Activated T-helper 1 cell treated with Interleukin-2 at 50 U/mL for 16 hours (primary cell): ENCODE measurements at places on chromosomes 12 and 14.

DNA sequence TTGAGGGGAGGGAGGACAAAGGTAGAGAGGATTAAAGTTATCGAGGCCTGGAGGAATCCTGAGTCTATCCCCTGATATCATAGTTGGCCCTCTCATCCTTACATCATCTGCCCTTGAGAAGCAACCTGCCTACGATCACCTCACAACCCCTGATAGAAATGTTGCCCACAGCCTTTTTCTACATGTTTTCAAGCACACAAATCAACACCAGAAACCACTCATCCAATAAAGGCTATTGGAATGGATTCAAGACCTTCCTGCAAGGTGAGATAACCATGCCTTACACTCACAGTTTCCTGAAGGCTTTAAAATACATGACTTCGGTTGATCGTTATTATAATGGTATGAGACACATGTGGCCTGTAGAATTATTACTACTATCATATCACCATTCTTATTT, 175.7 kb upstream of the EGLN3 start:
- DNase-seq, result no peak

DNA sequence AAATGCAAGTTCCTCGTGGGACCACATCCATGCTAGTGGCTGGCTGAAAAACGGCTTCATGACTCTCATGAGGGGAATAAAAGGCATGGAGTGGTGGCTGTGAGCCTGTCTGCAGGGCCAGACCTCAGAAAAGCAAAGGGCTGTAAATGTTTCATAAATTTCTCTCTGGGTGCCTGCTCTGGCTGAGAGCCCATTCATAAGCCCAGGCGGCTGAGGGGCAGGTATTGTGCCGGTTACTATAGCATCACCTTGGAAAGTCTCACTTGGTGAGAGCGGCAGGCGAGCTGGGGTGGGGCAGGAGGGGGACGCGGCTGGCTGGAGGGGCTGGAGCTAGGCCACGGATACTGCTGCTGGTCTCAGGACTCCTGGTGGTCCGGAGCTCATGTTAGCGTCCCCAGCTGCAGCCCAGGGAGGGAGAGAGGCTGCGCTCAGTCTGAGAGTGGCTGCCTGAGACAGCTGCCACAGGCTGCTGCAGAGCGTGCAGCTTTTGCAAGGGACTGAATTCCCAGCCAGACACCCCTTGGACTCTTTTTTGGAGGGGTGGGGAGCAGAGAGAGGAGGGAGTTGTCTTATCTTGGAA, at the start of gene SLC17A8:
SLC17A8 (plus strand) TSS at position 431 of the 580 bp plus-strand sequence. CDS start 318 bp downstream, outside the sequence.
- no peak for DNase-seq

GRCh38 chr12:124457287-124458219, 109.9 kb downstream of the NCOR2 start:
- DNase-seq, result peak; percentile 19

- no peak for DNase-seq
These were observed 16.9 kb upstream of the TMEM132C start for GRCh38 chr12:128250096-128250495.

- no peak for DNase-seq
These were observed 282.5 kb upstream of the TMPO start for GRCh38 chr12:98232753-98233390.

GRCh38 chr12:117192057-117192456, 1.8 kb upstream of the FBXO21 start:
- no peak for DNase-seq

DNA sequence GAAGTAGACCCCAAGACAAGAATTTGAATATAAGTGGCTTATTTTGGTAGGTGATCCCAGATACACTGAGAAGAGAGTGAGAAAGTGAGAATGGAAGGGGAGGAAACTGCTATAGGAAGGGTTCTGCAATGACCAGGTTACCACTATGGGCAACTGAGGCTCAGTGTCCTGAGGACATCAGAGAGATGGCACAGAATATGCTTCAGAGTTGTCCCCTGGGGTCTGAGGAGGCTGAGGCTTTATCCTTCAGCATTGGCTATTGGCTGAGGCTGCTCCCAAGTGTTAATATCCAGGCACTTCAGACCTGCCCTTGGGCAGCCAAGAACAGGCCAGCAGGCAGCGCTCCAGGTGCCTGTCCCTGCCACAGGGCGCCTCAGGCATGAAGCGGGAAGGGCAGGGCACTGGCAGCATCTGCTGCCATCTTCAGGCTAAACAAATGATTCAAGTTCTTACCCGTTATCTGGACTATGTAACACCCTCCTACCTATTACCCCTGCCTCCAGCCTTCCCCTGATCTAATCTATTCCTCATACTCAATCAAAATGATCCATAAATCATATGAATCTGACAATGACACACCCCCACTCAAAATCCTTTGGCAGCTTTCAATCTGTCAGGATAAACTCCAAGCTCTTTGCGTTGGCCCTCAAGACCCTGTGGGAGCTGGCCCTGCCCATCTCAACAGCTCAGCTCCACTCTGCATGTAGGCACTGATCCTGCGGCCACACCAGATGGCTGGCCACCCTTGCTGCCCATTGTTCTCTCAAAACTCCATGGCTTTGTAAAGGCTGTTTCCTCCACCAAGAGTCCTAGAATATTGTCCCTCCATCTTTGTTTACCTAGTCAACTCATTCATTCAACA, 42.4 kb downstream of the CKAP4 start:
- DNase-seq, result no peak

GRCh38 chr12:52313461-52313860, 7.7 kb downstream of the KRT83 start:
- DNase-seq, result no peak

- no peak for DNase-seq
These were observed 50.5 kb downstream of the PLEKHA5 start for GRCh38 chr12:19179986-19180385.

GRCh38 chr12:94609917-94610443, 40.4 kb downstream of the TMCC3 start:
- no peak for DNase-seq

GRCh38 chr14:106803379-106803778, 1277.0 kb downstream of the TMEM121 start:
- DNase-seq, result no peak

DNA sequence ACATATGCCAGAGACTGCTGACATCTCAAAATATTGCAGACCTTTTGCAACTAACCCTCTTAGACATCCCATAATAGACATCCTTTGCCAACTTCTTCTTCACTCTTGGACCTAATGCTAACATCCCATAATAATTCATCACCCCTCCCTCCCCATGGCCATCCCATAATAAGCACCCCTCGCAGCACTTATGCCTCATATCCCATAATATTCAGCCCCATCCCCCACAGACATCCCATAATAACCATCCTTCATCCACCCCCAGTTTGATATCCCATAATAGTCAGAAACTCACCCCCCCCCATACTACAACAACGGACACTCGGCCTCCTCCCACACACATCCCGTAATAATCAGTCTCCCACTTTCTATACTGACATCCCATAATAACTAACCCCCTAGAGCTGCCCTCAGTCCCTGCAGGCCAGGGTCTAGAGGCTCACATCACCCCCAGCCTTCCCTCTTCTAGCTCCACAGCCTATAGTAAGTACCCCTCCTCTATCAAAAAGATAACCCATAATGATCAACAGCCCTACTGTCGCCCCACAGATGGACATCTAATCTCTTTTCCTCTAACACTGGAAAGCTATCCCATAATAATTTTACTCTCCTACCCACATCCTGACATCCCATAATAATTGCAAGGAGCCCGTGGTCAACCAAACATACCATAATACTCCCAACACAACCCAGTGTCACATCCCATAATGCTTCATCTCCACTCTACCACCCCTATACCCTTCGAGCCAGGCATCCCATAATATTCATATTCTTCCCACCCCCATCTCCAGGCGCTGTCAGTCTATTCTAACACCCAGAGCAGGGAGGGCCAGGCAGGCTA, 792 bp upstream of the CHD4 start:
- DNase-seq, result no peak

- no peak for DNase-seq
These were observed 24.2 kb upstream of the MMP17 start for GRCh38 chr12:131803961-131804521.

- no peak for DNase-seq
These were observed 15.9 kb upstream of the DHRS2 start for GRCh38 chr14:23620177-23620702.

DNA sequence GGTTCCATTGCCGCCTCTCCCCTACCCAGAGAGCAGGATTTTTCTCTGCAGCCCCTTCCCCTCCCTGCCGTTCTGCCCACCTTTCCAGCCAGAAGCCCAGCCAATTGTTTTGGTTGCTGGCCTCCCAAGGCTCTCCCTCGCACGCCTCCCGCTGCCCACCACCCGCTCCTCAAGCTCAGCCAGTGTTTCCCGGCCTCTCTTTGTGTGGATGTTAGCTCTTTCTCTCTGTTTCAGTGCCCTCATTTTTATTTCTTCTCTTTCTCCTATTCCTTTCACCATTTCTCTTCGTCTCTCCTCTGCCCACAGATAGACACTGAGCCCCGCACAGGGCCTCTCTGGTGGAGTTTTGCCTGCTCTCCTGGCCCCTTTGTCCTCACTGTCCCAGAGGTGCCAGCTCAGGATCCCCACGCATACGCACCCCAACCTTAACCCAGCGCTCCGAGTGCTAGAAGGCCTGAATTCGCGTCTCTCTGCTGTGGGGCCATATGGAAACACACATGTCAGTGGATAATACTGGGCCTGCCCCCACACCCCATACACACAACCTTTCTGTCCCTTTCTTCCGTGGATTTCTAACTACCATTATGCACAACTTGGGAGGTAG, 54.9 kb downstream of the SMUG1 start:
- no peak for DNase-seq

GRCh38 chr12:42262271-42262670, 24.2 kb upstream of the YAF2 start:
- no peak for DNase-seq

- no peak for DNase-seq
These were observed 20.2 kb downstream of the CLSTN3 start for GRCh38 chr12:7150356-7150755.

- DNase-seq, result no peak
These were observed 5.4 kb downstream of the C1QL4 start for GRCh38 chr12:49331380-49332222.

DNA sequence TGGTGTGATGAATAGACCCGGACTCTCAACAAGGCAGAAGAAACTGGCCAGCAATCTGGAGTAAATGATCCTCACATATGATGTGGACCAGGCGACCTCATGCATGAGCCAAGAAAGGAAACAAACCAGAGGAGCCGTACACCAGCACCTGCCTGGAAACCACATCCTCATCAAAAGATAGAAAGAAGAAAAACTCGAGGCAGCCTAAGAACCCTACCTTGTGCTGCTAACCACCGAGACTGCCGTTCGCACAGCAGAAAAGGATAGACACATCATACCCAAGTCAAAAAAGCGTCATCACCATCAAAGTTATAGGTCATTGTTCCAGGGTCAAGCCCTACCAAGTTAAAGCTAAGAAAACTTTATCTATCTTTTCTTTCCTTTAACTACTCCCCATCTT, 66.7 kb downstream of the RESF1 start:
- peak; percentile 4 for DNase-seq

DNA sequence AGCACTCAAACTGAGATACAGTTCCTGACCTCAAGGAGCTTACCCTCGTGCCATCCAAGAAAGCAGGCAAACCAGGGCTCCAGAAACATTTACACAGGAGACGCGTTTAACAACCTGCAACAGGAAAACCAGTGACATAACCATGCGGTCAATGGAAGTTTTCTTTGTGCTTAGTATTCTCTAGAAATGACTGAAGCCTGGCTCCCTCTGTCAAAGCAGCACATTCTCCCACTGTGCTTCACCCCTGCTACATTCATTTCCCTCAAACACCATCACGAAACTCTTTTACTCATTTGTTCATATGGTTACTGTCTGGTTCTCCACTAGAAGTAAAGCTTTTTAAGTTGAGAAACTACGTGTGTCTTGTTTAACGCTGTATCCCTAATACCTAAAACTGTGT, 161.3 kb upstream of the CCND2 start:
- DNase-seq, result no peak

GRCh38 chr12:98894412-98895085, 249.5 kb downstream of the APAF1 start:
- DNase-seq, result no peak

- no peak for DNase-seq
These were observed 210.6 kb upstream of the DIO3 start for GRCh38 chr14:101350691-101351090.

DNA sequence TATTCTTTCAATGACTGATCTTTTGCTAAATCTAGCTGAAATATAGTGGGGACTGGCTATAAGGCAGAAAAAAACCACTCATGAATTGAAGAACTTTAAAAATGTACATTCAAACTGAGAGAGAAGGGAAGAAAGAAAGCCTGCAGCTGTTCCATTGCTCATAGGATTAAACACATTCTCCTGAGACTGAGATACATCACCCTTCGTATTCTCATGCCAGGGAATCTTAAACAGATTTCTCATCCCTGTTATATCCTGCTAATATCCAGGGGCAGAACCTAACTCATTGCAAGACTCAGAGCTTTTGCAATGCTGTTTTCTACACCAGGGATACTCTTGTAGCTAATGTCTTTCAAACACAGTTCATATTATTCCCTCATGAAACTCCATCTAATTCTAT, 67.2 kb upstream of the ACSS3 start:
- DNase-seq, result no peak

GRCh38 chr12:45278447-45278846, 62.6 kb downstream of the ANO6 start:
- no peak for DNase-seq

- DNase-seq, result no peak
These were observed 1417.1 kb downstream of the AACS start for GRCh38 chr12:126482238-126482889.

GRCh38 chr14:72512925-72513324, 381.0 kb downstream of the DPF3 start:
- no peak for DNase-seq

GRCh38 chr14:100289916-100290606, 16.2 kb downstream of the SLC25A29 start:
- DNase-seq, result no peak

GRCh38 chr12:53571295-53571694, 54.9 kb downstream of the ATF7 start:
- no peak for DNase-seq

DNA sequence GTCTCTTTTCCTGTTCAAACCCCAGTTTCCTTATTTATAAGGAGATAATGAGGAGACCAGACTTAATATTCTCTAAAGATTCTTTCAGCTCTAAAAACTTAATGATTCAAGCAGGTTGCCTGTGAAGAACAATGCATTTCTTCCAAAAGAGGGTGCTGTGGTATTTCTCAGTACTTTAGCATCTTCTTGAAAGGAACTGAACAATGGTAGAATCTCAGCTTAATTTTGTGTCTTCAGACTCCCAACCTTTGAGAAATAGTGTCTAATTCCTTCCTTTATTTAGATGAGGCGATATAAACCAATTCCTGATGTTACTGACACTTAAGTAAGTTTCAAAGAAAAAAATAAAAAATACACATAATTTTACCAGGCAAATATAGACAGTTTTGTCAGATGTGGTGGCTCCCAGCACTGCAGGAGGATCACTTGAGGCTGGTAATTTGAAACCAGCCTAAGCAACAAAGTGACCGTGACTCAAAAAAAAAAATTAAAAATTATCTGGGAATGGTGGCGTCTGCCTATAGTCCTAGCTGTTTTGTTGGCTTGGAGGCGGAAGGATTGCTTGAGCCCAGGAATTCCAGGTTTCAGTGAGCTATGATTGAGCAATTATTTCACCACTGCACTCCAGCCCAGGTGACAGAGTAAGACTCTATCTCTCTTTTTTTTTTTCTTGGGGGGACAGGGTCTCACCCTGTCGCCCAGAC, 76.9 kb upstream of the PSMA6 start:
- DNase-seq, result no peak
